ENCODE measurements at places on chromosomes 4 and X. TPM values are rescaled to one million over a fixed set of nuclear protein-coding genes. Genes with fewer than 3 reads are reported as not detected.
A peak's percentile ranks its signal among the peaks of the same experiment; 100 is the strongest.

DNA sequence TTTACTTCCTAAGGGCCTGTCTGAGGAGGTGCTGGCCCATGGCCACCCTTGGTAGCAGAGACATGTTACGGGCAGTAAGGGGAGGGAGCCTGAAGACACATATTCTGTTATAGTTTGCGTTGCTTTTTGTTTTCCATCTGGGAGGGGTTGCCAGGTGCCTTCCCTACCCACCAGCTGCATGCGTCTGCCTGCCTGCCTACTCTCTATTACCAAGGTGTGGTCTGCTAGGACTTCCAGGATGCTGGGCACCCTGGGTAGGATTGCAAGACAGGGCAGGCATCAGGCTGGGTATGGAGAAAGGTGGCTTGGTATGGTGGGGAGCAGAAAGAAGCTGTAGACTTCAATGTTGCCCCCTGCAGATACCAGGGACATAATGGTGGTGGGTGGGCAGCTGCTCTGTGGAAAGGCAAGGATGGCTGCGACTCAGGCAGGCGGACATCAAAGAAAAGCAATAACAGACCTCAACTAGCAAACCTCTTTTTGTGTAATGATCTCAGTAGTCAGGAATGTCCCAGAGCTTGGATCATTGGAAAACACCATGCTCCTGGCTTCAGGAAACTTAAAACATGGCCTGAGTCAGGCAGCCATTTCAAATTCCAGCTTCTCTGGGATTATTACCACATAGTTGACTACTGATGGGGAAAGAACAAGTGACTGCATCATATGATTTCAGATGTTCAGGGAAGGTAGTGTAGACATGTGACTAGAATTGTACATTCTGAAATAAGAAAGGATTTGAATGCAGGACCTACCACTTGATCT lies 67.8 kb downstream of the HOPX start:
- DNase-seq: no peak

GRCh38 chr4:13612569-13612968 lies 15.0 kb downstream of the BOD1L1 start:
- no peak for DNase-seq

DNA sequence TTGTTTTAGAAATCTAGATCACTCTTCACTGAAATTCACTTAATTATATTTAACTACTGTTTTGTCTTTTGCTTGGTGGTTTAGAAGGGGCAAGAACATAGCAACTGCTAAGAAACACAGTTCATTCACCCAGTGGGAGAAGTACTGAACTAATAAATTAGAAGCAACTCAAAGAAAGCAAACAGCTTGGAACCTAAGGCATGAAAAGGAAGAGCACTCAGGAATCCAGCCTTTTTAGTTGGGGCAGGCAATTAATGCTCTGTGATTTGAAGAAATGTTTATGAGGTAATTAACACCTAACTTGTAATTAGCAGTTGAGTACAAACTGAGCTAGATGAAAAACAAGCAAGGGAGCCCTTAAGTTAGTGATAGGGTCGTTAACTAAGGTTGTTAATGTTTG lies 22.8 kb downstream of the SEPTIN11 start:
- DNase-seq: no peak

DNA sequence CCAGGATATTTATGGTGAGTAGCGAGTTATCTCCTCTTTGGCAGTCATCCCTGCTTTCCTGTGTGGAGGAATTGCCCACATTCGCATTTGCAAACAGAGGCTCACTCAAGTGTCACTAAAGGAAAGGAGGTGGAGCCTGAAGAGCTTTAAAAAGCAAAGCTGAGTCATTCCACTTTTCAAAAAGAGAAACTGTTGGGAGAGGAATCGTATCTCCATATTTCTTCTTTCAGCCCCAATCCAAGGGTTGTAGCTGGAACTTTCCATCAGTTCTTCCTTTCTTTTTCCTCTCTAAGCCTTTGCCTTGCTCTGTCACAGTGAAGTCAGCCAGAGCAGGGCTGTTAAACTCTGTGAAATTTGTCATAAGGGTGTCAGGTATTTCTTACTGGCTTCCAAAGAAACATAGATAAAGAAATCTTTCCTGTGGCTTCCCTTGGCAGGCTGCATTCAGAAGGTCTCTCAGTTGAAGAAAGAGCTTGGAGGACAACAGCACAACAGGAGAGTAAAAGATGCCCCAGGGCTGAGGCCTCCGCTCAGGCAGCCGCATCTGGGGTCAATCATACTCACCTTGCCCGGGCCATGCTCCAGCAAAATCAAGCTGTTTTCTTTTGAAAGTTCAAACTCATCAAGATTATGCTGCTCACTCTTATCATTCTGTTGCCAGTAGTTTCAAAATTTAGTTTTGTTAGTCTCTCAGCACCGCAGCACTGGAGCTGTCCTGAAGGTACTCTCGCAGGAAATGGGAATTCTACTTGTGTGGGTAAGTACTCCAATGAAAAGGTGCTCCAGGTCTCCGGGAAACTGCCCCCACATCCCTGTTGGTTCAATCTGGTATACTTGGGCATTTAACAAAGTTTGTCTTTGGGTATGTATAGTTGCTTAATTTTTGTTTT lies at the start of gene EGF:
Gene EGF, plus strand, starts transcription at position 178 of the 890 bp plus-strand sequence. Its CDS starts 453 bp downstream, at position 631.
- DNase-seq: no peak

DNA sequence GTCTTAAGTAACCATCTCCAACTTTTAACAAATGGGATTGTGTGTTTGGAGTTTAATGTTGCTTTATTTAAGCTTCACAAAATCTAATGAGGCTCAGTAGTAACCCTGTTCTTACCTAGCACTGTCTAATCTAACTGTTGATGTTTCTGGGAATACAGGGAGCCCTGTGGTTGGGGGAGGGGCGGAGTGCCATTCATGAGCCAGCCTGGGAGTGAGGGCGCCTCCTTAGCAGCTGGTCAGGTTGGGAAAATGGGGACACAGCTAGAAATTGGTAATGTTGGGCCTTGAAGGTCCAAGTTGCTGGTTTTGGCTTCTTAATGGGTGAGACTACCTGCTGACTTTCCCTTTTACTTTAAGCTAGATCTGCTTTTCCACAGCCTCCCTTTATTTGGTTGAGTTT lies 22.9 kb upstream of the TADA2B start:
- no peak for DNase-seq

DNA sequence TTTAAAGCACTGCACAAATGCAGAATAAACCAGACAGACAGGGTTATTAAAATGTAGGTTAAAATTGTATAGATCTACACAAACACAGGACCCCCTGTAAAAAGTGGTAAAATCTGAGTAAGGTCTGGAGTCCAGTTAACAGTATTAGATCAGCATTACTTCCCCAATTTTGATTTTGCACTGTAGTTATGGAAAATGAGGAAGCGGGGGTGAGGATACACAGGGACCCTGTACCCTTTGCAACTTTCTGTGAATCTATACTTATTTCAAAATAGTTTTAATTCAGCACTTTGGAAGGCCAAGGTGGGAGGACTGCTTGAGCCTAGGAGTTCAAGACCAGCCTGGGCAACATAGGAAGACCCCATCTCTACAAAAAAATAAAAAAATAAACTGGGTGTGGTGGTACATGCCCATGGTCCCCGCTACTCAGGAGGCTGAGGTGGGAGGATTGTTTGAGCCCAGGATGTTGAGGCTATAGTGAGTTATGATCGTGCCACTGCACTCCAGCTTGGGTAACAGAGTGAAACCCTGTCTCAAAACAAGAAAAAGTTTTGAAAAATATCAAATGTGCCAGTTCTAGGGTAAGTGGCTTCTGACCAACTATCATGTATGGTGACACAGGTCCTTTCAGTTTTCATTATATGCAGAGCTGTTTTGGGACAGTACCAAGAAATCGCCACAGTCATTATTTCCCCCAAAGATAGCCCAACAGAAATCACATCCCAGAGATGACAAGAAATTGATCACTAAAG lies 17.7 kb downstream of the SEL1L3 start:
- no peak for DNase-seq

Gene CLGN
- total RNA-seq: 8.9 TPM

GRCh38 chr4:35358001-35358584 lies 886.2 kb downstream of the ARAP2 start:
- DNase-seq: no peak

DNA sequence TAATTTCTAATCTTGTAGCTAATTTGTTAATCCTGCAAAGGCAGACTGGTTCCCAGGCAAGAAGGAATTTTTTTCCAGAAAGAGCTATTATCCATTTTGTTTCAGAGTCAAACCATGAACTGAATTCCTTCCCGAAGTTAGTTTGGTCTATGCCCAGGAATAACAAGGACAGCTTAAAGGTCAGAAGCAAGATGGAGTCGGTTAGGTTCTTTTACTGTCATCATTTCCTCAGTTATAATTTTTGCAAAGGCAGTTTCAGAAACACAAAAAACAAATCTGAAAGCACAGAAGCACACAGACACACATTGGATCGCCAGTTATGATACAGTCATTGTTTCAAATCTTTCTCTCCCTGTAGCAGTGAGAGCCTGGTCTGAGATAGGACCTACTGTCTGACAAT lies 37.9 kb downstream of the AGA start:
- no peak for DNase-seq

DNA sequence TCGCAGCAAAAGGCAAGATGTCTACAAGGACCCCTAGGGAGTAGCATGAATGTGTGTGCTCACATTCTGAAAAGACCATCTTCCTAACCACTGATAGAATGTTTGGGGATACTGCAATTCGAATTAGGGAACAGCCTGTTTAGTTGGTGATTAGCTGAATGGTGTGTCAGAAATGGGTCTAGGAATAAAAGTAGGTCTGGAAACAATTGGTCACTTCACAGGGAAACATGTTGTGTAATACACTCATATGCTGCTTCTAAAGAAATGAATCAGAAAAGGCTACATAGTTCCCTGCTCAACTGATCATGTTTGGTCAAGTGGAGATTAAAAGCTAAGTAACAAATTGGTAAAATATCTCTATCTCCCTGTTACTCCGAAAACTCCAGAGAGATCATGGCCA lies 2362.4 kb upstream of the TENM3 start:
- no peak for DNase-seq

Gene STEEP1
- 7.2 TPM for total RNA-seq

Gene ARX
- not detected for total RNA-seq

Gene FDCSP
- not detected for total RNA-seq

GRCh38 chr4:146340798-146341197 lies 126.5 kb downstream of the REELD1 start:
- DNase-seq: no peak

- no peak for DNase-seq
Measured at GRCh38 chr4:121253961-121254360, 89.8 kb upstream of the TNIP3 start.

DNA sequence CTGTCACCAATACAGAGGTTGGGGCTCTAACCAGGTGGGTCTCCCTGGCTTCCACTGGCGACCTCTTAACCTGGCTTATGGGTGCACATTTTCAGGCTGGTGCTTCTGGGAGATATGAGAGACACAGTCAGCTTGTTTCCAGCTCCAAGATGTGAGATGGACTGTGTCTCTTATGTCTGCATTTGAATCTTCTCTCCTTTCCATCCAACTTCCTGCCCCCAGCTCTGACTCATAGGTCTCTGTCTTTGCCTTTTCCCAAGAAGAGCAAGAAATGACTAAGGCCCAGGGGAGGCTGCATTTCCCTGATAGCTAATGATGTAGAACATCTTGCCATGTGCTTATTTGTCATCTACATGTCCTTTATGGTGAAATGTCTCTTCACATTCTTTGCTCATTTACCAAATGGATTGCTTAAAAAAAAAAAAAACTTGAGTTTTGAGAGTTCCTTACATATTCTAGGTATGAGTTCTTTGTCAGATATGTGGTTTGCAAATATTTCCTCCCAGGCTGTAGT lies 3.2 kb upstream of the UXT start:
- DNase-seq: no peak

- no peak for DNase-seq
Measured at GRCh38 chr4:8904666-8905065, 33.0 kb upstream of the HMX1 start.

Gene OTUD6A
- not detected for total RNA-seq

DNA sequence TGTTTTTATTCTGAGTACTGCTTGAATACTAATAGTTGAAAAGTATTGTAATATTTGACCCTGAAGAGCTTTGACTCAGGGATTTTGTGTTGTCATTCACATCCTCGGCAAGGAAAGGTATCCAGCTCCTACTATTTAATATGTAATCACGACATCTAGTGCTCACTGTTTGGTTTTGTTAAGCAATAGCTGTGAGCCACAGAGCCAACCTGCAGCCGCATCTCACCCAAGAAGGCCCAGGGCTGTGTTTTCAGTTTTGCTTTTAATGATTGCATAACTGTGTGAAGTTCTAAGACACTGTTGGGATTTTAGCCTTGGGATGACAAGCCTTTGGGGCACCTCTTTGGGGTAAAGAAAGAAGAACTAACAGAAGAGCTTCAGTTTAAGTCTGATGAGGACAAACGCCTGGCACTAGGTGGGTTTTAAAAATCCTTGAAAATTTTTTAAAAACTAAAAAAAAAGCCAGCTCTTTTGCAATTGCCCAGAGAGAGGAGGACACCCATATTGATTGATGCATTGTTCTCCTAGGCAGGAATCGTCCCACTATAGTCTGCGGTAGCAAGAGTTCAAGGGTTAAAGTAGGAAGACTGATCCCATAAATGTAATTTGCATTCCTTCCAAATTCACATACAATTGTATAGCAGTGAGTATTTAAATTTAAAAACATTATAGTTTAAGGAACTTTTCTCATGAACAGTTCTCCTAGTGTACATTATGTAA lies 157.8 kb downstream of the RELL1 start:
- peak; percentile 62 for DNase-seq

- no peak for DNase-seq
Measured at GRCh38 chr4:175091649-175092048, 173.5 kb downstream of the ADAM29 start.

DNA sequence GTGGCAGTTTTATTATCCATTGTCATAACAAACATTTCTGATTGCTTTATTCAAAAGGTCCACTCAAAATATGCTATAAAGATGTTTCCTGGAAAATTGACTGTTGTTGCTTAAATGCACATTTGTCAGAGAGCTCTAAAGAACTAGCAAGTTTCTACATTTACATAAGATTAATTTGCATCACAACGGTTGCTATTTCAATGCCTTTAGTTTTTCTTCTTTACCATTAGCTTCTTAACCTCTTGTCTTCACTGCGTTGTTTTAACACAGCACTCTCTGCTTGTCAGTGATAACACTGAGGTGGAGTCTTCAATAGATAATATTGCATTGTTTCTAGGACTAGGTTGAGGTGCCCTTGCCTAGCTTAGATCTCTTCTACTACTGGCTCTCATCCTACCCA lies 76.7 kb upstream of the GALNT7 start:
- no peak for DNase-seq

Gene MAD2L1
- 1.5 TPM for total RNA-seq

DNA sequence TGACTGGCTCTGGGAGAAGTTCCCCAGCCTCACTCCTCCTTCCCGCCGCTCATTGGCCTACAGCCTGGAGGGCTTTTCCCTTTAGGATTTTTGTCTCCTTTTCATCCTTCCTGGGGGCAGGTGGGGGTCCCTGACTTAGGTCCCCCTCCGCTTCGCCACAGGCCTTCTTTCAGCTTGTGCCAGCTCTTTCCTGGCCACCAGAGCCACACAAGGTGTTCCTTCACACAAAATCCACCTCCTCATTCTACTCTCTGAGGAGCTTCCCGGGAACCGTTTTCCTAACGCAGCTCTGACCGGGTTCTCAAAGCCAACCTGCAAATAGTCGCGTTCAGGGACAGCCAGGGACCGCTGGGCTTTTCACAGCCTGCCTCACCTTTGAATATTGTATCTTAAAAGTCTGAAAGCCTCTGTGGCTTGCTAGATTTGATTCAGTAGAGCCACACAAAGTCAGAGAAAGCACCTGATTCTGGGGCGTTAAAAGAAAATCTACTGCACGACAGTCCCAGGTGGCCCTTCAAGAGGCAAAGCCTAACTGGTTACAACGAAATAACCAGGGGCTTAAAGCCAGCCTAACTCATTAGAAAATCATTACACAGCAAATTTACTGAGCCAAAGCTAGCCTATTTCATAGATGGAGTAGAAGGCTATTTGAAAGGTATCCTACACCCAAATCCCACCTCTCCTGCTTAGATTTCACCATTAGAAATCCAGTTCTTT lies 731 bp upstream of the GPC3 start:
- no peak for DNase-seq

Data from right lobe of liver (tissue), 6 donors.